ENCODE measurements at places on chromosomes 1 and 21.

- no peak for DNase-seq
Measured at GRCh38 chr1:105934806-105935205, 1121.7 kb upstream of the PRMT6 start.

DNA sequence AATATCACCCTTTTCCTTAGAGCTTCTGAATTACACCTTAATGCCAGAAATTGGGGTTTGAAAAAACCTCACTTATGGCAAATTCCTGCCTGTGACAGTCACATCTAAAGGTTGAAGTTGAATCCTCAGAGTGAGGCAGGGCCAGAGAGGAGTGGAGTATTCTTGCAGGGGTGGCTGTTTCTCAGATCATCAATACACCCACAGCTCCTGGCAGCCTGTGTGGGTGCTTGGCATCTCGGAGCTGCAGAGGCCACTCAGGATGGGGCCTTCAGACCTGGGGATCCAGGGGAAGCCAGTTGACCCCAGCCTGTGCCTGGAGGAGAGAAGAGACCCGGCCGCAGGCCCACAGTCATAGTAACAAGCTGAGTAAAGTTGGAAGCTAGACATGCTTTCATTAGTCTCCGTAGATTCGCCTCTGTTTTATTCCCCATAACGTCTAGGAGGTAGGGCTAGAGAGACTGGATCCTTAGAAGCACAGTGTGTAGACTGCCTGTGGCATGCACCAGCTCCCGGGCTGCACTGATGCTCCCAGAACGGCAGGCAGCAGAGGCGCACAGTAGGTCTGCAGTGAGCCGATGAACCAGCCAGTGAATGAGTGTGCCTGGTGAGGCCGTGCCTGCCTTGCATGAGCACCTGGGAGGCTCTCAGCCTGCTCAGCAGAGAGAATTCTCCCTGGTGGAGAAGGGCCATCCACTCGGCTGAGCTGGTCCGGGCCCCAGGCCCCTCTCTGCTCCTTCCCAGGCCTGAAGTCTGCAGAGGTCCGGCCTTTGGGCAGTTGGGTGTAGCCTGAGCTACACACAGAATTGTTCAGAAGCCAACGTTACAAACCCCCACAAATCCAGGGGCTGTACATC is 42.9 kb downstream of the TFF3 start:
- no peak for DNase-seq

- DNase-seq, result no peak
Measured at GRCh38 chr1:181206979-181207790, 118.7 kb downstream of the IER5 start.

DNA sequence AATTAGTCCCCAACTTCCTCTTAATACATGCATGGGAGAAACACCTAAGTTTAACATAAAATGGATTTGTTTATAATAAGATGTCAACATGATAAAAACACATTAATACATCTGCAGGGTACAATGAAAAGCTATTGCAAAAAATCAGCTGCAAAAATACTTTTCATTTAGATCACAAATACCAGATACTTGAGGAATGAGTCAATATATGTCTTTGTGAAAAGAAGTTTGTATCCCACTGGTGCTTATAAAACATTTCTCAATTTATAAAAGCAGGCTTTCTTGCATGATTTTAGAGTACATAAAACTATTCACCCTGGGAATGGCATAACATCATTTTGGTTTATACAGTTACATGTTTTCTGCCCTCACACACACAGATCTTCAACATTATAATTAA is 18.6 kb upstream of the PRKAA2 start:
- DNase-seq, result no peak

DNA sequence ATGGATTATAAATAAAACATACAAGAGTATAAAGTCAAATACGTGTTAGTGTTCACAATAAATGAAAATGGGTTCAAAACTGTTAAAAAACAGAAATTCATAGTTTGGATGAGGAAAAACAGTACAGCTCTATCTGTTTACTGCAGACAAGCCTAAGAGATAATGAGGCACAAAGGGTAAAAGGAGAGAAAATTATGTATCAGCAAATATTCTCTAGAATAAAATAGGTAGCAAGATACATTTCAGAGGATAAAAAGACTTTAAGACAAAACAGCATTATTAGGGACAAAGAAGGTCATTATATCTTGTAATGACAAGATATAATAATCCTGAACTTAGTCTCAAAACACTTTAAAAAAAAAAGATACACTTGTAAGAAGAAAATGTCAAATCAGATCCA is 123.1 kb downstream of the EPHB2 start:
- DNase-seq, result no peak

- DNase-seq, result no peak
Measured at GRCh38 chr1:19563324-19564097, 78.2 kb upstream of the CAPZB start.

- peak; percentile 63 for DNase-seq
Measured at GRCh38 chr1:205141236-205142101, 19.7 kb upstream of the RBBP5 start.

DNA sequence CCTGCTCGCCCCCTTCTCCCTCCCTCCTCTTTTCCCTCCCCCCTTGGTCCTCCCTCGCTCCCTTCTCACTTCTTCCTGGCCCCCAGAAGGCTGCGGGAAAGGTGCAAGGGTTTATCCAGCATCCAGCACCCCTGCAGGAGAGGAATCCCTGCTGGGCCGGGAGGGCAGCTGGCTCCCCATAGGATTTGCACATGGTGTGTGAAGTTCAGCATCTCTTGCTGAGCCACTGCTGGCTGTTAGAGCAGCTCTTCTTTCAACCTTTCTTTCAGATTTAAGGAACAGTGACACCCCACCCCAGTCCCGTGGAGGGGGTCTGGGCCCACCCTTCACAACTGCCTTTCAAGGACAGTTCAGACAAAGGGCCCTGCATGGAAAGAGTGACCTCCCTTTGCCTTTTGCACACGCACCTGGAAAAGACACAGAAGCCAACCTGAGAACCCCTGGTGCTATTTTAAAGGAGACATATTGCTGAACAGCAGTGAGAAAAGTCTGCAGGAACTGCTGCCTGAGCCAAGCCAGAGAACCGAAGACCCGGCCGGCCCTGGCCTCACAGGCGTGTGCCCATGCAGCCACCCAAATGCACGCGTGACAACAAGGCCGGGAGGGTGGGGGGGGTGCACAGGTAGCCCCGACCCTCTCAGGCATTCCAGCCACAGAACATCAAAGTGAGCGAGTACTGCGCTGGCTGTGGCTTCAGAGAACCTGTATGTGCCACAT is 66.6 kb downstream of the SLC37A1 start:
- no peak for DNase-seq

DNA sequence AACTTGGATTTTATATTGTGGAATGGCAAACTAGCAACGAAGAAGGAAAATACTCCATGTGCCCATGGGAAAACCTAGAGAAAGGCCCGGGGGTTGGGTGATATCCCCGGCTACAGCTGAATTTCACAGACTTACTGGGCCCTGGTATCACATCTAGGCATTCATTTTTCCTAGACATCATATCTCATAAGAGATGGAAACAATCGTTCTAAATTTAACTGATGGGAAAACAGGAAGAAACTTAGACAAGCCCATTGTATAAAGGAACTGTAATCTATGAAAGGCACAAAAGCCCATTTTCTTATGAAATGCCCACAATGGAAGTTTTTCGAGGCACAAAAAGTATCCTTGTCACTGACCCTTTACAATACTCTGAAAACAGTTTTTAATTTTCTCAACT is 407.9 kb upstream of the LYPLAL1 start:
- no peak for DNase-seq

DNA sequence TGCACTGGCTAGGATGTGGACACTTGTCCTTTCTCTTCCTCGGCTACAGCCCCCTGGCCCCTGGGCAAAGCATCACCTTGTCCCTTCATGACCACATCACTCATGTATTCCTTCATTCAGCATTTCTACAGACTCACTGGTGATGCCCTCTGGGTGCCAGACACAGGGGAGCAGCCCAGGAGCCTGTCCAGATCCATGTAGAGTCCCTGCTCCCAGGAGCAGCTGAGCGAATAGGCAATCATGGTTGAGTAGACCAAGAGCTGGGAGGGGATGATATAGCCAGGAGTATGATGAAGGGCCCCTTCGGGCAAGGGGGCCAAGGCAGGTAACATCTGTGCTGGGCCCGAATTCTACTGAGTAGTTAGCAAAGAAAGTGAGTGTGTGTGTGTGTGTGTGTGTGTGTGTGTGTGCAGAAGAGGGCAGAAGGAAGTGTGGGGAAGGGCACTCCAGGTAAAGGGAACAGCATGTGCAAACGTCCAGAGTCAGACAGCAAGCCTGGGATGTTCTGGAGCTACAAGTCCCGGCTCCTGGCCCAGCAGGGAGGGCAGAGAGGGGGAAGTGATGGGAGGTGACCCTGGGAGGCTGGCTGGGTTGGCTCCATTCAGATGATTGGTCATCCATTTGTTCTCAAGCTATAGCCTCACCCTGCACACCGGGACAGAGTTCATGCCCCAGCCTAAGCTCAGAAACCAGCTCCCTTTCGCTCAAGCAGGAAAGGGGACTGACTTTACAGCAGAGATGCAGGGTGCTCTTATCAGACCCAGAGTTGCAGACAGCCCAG is 21.0 kb upstream of the PIK3CD start:
- no peak for DNase-seq

- no peak for DNase-seq
Measured at GRCh38 chr1:24752305-24752704, 7.1 kb downstream of the CLIC4 start.

- DNase-seq, result peak; percentile 88
Measured at GRCh38 chr1:28648008-28648473, 359 bp upstream of the RNU11 start.

DNA sequence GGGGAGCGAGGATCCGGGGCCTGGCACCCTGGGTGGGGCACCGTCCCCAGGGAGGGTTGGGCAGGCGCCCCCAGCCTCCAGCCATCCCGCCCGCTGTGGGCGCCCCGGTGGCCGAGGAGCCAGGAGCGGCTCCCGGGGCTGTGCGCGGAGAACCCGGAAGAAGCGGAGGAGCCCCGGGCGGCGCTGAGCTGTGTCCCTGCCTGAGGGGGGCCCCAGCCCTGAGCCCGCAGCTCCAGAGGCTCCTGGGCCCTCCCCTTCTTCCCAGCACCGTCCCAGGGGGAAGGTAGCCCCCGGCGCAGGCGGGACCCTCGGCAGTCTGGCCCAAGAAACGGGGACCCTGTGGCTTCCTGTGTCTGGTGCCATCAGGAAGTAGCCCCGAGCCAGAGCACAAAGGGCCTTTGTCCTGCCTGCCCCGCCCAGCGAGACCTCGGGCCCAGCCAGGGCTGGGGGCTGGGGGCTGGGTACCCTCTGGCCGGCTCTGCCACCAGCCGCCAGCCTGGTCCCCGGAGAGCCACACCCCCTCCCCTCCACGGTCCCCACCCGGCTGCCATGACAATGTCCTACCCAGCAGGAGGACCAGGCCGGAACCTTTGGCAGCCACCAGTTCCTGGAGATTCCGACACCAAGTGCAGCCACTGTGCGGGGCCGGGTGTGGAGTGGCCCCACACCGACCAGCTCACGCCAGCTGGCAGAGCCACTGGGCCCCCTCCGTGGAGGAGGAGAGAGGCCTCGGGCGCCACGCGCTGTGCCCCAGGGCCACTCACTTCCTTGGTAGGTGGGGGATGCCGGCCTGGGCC is 15.6 kb upstream of the TTLL10 start:
- DNase-seq, result no peak

- no peak for DNase-seq
Measured at GRCh38 chr1:3603156-3603555, 8.2 kb downstream of the MEGF6 start.

GRCh38 chr1:185719021-185719420 is 15.2 kb upstream of the HMCN1 start:
- DNase-seq, result no peak

DNA sequence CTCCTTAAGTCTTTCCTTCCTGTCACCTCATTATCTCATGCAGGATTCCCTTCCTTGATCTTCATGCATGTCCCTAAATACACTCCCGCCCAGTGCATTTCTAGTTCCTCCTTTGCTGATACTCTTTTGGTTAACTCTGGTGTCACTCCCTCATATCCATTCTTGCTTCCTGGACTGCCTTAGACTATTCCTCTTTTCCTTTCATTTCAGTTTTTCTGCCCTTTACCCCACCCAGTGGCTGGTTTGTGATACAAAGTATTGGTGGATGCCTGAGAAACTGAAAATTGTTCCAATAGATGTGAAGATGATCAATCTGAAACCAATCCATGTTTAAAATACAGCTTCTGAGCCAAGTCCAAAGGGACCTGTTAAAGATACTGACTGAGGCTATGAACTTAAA is 553.8 kb upstream of the CAMK1G start:
- DNase-seq, result no peak

- DNase-seq, result no peak
Measured at GRCh38 chr1:172203135-172203823, 217.2 kb upstream of the C1orf105 start.

- DNase-seq, result no peak
Measured at GRCh38 chr1:9078015-9078751, 8.7 kb upstream of the SLC2A5 start.

DNA sequence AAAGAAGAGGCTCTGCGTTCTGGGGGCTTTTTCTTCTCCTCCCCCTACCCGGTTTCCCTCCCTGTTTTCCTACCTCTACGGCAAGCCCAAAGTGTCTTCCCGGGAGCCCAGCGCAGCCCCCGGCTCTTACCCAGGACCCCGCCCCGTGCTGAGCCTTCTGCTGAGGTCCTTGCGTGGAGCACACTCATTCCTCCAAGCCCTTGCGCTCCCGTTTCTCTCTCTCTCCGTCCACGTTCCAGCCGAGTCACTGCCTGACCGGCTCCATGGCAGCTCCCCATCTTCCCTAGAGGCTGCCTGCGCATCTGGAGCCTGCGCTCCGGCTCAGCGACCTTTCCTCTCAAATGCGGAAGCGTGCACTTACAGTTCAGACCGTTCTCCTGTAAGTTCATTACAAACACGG is 24.9 kb upstream of the PDXK start:
- DNase-seq, result no peak

GRCh38 chr21:10272216-10272615 is 249.2 kb upstream of the TPTE start:
- DNase-seq, result no peak

DNA sequence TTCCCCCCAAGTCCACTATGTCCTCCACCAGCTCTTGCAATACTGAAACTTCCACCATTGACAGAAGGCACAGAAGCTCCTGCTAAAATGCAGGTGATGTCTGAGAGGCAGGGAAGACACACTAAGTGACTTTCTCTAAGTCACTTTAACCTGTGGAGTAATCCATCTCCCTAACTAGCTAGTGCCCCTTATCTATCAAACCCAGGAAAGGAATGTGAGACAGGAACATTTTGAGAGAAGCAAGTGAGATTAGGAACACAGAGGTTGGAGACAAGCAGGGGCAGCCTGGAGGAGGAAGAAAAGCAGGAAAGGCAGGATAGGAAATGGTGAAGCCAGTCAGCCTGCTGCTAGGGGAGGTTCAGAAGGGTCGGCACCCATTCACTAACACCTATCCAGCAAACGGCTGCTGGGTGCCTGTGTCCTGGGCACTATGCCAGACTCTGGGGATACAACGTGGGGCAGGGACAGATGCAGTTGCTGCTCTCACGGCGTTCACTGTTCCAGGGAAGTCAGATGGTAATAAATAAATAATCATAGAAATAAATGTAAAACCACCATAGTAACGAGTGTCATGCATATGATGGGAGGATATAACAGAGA is 7.0 kb downstream of the GPA33 start:
- peak; percentile 82 for DNase-seq

- no peak for DNase-seq
Measured at GRCh38 chr1:100627054-100627716, 89.2 kb downstream of the GPR88 start.

GRCh38 chr1:62314454-62315350 is 4.5 kb downstream of the KANK4 start:
- DNase-seq, result no peak

GRCh38 chr1:209473025-209473424 is 110.5 kb upstream of the CAMK1G start:
- no peak for DNase-seq

- DNase-seq, result no peak
Measured at GRCh38 chr1:244536316-244536715, 75.2 kb downstream of the CATSPERE start.

- DNase-seq, result no peak
Measured at GRCh38 chr21:42473498-42474042, 22.5 kb downstream of the RSPH1 start.
